KG1 (cell line): ENCODE measurements at places on chromosomes 16 and 17.

DNA sequence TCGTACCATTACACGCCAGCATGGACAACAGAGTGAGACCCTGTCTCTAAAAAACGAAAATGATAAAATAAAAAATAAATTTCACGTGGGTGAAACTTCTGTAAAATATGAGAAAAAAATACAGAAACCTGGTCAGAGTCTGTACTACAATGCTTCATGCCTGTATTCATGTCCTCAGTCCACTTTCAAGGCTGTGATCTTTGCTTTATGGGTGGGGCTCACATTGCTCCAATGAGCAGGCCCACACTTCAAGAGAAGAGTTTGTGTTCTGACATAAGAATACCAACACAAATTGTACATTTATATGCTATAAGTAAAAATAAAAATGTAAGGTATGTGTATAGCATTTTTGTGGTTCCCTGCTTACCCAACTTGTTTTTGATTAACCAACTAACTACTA, 32.2 kb upstream of the ABCA3 start:
- no peak for DNase-seq

DNA sequence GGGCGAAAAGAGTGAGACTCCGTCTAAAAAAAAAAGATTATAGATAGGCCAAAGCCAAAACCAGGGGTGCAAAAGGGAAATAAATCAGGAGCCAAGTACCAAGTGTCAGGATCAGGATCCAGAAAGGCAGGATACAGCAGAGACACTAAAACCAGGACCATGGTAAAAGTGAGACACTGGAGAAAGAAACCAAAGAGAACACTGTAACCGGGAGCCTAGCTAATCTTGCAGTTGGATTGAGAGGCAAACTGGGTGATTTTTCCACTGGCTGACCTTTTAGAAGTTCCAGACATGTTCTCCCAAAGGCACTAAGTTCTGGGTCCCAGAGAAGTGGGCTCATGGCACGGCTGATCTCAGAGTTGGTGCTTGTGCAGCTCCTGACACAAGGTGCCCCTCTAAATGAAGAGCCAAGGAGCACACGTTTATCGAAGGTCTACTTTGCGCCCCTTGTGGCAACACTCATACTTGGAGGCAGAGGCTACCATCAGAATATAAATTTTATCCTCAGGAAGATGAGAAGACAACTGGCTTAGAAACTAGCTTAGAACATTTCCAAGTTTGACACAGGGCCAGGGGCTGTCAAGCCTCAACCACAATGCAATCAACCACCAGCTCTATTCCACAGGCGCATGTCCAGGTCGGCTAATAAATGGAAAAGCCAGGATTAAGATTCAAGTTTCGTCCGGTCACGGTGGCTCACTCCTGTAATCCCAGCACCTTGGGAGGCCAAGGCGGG, 27.5 kb upstream of the HELZ start:
- DNase-seq, result no peak

GRCh38 chr16:30458561-30459394, 13.1 kb upstream of the SEPHS2 start:
- DNase-seq, result peak; percentile 91

DNA sequence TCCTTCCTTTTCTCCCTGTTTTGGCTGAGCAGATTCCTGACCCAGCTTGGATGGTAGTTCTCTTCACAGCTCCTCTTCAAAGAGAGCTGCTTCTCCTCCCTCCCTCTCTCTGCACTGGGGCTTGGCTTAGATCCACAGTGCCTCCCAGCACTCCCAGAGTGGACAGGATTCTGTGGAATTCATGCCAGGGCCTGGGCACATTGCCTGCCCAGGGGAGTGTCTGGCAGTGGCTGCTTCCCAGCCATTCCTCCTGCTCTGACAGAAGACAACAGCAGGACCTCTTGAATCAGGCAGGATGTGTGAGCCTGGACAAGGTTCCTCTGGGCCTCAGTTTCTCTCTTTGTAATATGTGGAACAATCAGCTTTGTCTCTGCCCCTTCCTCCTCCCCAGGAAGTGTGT, 4.5 kb upstream of the MMP28 start:
- DNase-seq, result no peak

DNA sequence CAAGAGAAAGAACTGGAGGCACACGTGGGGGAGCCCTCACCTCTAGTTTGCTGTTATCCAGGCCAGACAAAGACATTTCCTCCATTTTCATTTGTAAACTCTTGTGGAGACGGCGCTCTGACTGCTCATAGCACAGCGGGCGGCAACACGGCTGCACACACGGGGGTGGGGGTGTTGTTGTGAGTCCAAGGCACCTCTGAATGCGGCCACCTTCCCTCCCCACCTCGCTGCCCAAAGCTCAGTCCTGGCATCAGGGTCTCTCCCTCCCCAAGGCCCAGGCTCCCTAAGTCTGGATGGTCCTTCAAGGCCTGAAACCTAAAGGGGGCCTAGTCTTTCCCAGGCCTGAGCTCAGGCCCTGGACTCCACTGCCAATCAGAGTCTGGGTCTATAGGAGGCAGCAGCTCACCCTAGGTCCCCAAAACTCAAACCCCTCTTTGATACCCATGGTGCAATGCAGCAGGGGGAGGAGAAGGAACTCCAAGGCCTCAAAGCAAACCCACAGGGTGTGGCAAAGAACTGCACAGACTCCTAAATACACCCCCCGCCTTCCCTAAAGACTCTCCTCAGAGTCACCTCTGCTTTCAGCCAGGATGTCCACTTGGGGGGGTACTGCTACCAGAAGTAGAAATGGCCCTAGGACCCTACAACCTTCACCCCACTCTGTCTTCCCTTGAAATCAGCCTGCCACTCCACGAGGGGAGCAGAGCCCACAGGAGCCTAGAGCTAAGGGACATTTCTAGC, 1.5 kb downstream of the ATXN7L3 start:
- peak; percentile 45 for DNase-seq

GRCh38 chr17:43359469-43360110, 39.2 kb upstream of the ARL4D start:
- DNase-seq, result no peak

DNA sequence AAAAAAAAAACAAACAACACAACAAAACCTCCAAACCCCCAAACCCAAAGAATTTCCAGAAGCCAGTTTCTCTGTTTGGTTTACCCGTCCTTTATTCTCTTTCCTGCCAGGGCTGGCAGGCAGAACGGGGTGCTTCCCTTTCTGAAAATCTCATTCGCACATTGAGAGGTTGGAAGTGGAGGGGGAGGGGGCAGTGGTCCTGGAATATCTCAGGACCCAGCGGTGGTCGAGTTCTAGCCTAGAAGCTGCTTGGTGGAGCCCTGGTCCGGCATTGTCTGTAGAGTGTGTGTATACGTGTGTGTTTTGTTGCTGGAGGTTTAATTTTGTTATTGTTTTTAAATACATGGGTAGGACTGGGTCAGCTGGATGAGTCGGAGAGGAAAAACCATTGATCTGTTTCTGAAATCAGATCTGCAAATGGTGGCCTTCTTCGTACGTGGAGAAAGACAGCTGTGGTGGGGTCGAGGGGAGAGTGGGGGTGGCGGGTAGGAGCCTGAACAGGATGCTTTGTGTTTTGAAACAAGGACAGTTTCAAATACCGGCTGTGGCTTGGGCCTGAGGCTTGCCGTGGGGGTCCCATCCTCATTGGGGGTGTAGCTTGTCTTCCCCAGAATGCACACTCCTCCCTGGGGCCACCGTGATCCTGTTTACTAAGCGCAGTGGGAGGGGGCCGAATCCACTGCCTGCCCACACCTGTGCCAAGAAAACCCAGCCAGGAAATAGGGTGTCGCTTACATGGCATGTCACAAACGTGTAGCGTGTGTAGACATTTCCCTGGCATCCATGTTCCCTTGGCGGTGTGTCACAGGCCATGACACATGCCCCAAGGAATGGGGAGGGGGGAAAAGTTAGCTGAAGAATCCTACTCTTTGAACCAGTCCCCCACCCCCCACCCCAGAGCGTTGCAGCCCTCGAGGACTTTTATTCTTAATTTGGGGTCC, 1.6 kb downstream of the CMIP start:
- DNase-seq, result no peak
